Right forelimb (tissue), 1 donor: ENCODE measurements at places on chromosomes 2 and 18.

- no peak for DNase-seq
Observed at GRCh38 chr2:189960346-189960745, 102.2 kb downstream of the MSTN start.

DNA sequence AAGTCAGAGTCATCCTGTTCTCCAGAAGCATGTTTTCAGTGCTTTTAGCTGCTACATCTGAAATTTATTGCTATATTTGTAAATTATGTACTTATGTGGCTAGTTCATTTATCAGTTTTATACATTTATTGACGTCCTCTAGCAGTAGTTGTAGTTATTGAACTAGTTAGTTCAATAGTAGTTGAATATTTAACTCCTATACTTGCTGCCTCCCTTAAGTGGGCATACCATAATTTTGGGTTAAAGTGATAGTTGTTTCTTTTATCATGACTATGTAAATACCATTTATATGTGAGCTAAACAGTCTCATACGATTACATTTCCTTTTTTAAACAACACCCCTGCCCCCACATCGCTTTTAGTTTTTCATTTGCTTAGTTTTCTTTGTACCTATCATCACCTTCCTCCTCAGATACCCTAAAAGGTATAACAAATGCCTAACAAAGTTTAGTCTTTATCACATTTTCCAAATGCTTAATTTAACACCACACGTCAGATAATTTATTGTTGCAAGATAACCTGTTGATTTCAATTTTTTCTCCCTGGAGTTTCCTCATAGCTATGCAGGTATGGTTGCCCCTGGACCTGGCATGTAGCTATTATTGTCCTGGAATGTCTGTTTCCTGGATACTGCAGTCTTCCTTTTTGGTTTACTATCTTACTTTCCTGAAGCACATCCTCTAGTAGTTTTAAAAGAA lies 8.8 kb downstream of the MAP4K4 start:
- no peak for DNase-seq

DNA sequence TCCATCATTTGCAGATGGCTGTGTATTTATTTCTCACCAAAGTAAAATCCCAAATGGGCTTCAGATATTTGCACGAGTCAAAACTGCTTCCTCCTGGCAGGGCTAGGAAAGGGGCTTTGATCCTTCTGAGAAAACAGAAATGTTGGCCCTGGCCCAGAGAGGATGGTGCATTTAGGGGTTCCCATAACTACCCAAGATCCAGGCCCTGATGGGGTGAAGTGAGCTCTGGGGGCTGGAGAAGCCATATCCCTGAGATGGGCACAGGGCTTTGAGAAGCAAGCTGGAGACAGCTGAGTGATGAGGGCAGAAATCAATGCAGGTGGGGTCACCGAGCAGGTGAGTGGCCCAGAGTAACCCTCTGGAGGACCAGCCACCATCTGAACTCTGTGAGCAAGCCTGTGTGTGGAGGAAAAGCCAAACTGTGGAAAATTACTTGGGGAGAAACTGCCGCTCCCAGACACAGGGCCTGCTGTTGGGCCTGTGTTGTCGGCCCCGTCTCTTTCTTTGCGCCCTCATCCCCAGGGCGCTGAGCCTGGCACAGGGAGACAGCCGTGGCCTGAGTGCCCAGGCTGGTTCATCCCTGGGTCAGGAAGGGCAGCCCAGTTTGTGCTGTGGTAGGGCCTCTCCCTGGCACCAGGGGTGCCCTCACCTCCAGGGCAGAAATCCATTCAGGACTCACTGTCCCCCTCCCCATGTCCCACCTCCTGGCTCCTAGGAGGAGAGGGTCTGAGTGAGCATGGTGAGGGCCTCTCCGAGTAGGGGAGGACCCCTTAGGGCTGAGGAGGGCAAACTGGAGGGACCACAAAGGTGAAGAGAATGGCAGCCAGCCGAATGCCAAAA lies 167.8 kb upstream of the HAAO start:
- peak; percentile 72 for DNase-seq

DNA sequence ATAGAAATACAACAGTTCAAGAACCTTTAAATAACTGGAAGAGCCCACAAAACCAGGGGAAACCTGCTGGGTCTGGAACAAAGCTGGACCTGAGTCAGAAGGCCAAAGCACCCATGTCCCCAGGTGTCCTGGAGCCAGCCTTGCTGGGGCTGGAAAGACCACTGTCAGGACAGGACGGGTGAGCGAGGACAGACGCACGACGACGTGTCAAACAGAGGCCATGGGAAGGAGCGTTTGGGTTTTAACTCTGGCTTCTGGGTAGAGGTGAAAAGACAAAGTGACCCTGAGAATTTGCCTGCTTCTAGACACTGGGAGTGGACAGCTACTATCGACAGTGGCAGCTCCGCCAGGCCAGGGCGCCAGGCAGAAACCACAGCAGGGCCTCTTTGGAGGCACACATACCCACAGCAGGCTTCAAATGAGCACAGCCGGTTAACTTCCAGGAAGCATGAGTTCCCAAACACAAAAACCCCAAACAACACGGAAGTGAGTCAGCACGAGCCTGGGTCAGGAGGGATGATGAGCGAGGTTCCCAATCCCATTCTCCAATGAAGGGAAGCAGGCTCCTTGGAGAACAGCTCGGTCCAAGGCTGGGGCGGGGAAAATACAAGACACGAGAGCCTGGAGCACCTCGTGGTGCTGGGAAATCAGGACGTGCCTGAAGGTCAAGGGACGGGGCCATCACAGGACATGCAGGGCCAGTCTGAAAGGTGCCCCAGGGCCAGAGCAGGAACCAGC lies 208.0 kb downstream of the TWIST2 start:
- no peak for DNase-seq

DNA sequence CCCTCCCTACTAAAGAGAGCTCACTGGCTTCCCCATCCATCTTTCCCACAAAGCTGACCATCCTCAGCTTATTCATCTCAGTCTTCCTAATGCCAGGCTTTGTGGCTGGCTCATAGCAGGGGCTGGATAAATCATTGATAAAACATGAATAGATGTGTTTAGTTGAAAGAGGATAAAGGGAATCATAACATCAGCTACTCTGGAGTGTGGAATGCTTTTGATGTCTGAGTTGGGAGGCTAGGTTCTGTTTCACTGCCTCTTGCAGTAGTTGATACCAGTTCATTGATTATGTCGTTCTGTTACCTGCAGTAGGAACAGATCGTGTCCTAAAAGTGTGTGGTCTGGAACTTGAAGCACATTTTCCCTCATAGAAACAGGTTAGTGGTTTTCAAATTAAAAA lies 66.3 kb upstream of the HK2 start:
- no peak for DNase-seq

- DNase-seq, result no peak
Observed at GRCh38 chr2:149662556-149662955, 75.0 kb upstream of the MMADHC start.

DNA sequence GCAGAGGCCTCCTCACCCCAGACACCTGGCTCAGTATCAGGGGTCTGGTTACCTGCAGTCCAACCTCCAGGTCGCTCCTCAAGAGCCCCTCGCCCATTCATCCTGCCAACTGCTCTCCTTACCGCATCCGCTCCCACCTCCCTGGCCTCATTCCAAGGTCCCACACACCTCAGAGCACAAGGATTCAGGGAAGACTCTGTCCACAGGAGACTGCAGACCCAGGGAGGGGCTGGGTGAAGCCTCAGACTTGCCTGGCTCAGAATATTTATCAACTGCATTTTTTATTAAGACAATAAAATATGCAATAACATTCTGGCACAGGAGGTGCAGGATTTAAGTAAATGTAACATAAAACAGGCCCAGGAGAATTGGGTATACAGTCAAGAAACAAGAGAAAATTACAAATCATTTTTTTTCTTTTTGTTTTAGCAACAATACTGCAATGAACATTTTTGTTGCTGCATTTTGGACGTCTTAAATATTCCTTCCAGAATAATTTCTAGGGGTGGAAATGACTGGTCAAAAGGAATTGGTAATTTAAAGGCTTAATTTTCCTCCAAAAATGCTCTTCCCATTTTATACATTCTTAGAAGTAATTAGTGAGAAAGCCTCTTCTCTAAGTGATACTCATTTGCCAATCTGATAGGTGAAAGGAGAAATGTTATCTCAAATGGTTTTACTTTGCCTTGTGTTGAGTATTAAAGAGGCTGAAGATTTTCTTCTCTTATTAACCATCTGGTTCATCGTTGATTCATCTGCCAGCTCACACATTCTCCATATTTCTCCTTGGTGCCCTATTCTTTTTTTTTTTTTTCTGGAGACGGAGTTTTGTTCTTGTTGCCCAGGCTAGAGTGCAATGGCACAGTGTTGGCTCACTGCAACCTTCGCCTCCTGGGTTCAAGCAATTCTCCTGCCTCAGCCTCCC lies 42.5 kb downstream of the TEX44 start:
- DNase-seq, result no peak

DNA sequence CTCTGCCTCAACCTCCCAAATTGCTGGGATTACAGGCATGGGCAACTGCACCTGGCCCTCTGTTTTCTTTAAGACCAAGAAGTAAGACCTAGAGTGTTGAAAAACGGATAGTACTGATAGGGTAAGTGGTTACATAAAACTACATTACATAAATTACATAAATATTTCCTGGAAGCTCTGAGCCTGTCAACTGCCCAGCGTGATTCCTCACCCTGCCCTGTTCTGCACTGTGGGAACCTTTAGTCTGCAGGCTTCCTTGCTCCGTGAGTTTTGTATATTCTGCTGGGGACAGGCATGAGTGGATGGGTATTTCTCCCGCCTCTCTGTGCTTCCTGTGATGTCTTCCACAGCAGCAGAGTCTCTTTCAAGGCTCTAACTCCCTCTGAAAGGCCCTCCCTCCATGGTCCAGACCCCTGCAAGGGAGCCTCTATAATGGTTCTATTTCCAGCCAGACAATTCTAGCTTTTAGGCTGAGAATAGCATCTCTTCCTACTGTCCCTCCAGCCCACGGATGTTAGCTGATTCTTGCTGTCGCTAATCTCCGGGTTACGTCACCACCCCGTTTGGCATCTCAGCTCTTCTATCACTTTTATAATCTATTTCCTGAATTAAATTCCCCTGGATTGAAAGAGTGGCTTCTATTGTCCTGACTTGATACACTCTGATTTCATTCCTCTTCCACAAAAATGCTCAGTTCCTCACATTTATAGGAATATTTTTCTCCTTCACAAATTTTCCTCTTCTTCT lies 49.5 kb upstream of the PLEKHM3 start:
- no peak for DNase-seq

DNA sequence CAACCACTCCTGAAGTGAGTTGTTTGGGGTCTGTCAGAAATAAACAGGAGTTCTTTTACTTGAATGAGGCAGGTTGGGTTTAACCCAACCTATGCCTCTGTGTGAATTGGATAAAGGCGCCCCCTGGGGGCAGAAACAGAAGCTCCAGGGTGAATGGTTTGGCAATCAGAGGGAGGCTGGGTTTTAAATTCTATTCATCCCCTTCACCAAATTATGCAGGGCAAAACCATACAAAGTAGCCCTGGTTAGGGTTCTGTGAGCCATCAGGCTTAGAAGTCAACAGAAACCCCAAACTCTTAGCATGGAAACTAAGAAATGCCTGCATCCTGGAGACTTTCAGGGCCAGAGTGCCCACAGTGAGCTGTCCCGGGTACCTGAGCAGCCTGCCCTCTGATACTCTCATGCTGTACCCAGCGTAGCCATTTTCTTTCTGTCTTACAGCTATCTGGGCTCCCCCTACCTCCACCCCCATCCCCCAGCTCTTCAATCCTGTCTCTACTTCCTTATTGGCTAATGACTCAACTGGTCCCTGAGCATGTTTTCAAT lies 241.5 kb downstream of the ICOS start:
- DNase-seq, result no peak

DNA sequence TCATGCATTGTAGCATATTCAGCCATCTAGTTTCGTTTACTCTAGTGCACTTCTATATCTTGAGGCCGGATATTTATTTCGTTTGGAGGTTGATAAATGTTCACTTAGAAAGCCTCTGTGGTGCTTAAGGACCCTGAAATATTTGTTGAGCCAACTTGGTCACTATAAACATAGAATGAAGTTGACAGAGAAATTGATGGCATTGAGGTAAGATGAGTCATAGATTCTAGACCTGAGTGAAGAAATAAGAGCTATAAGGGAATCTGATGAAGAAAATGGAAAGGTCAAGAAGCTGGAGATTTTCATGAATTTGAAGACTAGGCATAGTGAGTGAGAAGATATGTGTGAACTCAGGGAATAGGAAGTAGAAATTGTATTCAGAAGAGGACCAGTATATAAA lies 35.9 kb downstream of the EPC2 start:
- no peak for DNase-seq

DNA sequence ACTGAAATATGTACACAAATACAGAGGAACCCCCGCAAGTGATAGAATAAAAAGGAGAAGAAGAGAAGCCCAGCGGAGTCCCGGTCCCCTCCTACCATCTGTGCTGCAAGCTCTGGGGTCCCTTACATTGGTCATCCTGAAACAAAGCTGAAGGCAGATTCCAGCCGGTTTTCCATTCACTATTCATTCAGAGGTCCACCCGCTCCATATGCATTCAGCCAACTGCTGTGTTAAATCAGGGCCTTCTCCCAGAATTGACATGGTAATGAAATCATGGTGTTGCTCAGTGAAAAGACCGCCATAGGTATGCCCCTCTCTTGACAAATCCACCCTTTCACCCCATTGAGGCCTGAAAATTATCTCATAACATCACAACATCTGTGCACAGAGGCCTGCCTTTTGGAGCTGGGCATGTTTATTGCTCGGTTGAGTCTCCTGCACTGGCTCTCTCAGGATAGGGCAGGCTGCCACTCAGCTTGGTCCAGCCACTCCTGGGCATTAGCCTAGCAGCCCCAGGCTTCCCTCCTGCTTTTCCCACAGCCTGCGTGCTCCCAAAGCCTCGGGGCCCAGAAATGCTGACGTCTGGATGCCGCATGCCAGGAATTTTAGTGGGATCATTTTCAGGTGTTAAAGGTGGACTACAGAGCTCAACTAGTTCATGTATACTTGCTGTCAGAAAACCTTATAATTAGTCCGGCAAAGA lies 39.3 kb upstream of the ID2 start:
- no peak for DNase-seq

GRCh38 chr2:216113572-216113971 lies 4.4 kb downstream of the XRCC5 start:
- DNase-seq, result no peak

DNA sequence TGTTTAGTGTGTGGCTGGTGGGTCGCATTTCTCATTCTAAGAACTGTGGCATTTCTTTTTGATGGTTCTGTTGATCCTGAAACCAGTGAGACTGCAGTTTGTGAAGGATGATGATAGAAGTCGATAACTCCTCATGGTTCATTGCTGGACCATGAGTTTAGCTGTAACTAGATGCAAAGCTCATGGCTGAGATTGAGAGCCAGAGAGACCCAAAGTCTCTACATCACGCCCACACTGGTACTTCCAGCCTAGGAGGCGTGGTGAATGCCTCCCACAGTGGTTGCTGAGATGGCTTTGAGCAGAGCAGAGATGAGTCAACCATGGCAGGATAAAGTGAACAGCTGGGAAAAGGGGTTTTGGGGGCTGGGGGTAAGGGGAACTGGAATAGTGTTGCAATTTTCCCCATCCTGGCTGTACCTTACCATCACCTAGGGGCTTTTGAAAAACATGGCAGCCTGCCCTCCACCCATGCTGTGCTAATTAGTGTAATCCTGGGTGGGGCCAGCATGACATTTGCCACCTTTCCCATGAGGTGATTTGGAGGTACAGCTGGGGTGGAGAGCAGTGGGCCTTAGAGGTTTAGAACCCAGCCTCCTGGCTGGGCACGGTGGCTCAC lies 24.1 kb downstream of the INPP4A start:
- no peak for DNase-seq

- no peak for DNase-seq
Observed at GRCh38 chr2:223897669-223898330, 47.3 kb downstream of the WDFY1 start.
